ENCODE measurements at places on chromosomes 16 and 17. TPM values are rescaled to one million over a fixed set of nuclear protein-coding genes. Genes with fewer than 3 reads are reported as not detected.
A peak's percentile ranks its signal among the peaks of the same experiment; 100 is the strongest.

Gene ADAM11
- polyA plus RNA-seq = 0.38 TPM

Gene ALDH3A1
- polyA plus RNA-seq = 1.4 TPM

DNA sequence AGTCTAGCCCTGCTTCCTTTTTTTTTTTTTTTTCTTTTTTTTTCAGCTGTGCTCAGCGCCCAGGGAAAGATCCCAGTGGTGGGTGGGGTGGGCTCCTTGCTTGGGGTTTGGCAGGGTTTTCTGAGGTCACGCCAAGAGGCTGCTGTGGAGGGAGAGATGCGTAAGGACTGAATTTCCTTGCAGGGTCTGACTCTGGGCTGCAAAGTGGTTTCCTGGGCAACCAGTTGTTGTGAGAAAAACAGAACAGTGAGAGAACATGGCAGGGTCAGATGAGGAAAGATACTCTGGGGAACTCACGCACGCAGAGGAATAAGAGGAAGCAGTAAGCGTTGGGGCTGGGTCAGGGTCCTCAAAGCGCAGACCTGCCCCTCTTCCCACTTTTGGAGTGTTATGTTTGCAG lies 119.5 kb downstream of the IRF8 start:
- peak; percentile 65 for DNase-seq
- H3K36me3 ChIP-seq = no peaks in the 10 kb centered on the region
- H3K4me3 ChIP-seq = no peak overlapping the region
- H3K27me3 ChIP-seq = peaks cover 2% of the 10 kb centered on the region
- H3K27ac ChIP-seq = no peak overlapping the region
- H3K4me1 ChIP-seq = no peaks in the 10 kb centered on the region

- peaks cover 9% of the 10 kb centered on the region for H3K4me1 ChIP-seq
- H3K27me3 ChIP-seq = no peaks in the 10 kb centered on the region
- peak; percentile 72 for DNase-seq
- H3K4me3 ChIP-seq = peak overlapping the region; percentile 23
- no peaks in the 10 kb centered on the region for H3K36me3 ChIP-seq
Measured at GRCh38 chr17:40317345-40317873, 8.4 kb downstream of the RARA start.

DNA sequence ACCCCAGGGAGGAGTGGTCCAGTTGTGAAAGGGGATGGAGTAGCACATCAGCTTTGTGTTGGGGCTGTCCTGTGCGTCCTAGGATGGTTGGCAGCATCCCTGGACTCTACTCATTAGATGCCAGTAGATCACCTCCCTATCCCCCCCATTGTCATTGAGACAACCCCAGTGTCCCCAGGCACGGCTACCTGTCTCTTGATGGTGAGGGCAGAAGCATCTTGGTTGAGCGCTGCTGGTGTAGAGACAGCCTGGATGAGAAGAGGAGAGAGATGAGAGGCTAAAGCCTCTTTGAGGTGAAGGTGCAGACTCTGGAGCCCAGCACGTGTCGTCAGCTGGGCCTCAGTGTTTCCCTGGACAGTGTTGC lies 55.4 kb downstream of the TNFRSF13B start:
- H3K27me3 ChIP-seq = no peaks in the 10 kb centered on the region
- no peaks in the 10 kb centered on the region for H3K36me3 ChIP-seq
- H3K4me3 ChIP-seq = no peak overlapping the region
- DNase-seq = peak; percentile 14
- H3K4me1 ChIP-seq = no peaks in the 10 kb centered on the region

GRCh38 chr16:51801635-51802034 lies 650.6 kb upstream of the SALL1 start:
- H3K36me3 ChIP-seq = no peaks in the 10 kb centered on the region
- no peaks in the 10 kb centered on the region for H3K27me3 ChIP-seq
- DNase-seq = no peak
- H3K4me3 ChIP-seq = no peak overlapping the region

DNA sequence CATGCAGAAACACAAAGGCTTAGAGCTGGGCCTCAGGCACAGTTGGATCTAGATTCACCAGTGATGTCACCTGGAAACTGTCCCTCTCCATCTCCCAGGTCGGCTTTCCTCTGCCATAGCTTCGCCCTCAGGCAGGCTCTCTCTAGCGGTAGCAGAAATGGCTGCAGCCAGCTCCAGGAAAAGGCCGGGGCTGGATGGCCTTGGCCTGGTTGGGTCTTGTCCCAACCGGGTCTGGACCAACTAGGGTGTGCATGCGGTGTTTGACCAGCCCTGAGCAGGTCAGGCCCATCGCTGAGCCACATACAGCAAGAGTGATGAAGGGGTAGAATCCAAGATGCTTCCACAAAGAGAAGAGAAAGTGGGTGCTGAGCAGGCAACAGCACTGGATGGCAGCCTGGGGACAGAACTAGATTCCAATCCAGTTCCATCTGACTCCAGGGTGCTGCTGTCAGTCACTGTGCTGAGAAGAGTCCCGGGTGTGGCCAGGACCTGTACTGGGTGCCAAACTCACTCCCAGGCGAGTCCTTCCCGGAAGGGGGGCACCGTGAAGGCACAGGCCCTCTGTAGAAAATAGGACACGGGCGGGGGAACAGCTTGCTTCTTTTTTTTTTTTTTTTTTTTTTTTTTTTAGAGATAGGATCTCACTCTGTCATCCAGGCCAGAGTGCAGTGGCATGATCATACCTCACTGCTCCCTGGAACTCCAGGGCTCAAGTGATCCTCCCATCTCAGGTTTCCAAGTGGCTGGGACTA lies 51.8 kb downstream of the SOCS3 start:
- H3K4me1 ChIP-seq = no peaks in the 10 kb centered on the region
- H3K27ac ChIP-seq = no peak overlapping the region
- H3K4me3 ChIP-seq = no peak overlapping the region
- H3K27me3 ChIP-seq = no peaks in the 10 kb centered on the region

GRCh38 chr17:61000911-61001310 lies 323.3 kb downstream of the BCAS3 start:
- H3K27ac ChIP-seq = no peak overlapping the region
- H3K4me1 ChIP-seq = no peaks in the 10 kb centered on the region
- H3K27me3 ChIP-seq = no peaks in the 10 kb centered on the region
- DNase-seq = no peak

DNA sequence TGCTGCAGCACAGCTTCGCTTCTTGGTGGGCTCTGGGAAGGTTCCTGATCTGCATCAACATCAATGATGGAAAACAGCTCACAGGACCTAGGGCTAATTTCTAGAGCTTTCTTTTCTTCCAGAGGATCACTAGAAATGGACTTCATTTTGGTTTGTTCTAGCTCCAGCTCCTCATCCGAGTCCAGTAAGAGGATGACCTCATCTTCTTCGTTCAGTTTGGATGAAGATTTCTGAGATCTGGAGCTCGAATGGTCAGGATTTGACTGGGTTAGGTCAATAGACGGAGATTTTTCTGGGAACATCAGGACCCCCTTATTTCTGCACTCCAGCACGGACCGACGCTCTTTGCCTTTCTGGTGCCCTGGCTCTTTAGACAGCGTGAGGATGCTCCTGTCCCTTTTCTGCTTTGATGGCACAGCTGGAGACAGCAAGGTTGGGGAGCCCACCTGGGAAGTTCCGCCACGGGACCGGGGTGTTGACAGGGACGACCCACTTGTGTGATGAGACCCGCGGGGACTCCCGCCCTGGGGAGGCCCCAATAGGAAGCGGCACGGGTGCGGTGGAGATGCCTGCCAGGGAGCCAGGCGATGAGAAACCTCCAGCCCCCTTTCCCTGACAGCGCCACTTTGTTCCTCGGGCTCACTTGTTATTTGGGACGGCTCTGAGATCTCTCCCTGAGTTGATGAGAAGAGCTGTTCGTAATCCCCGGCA lies 12.9 kb upstream of the NLRC3 start:
- no peak overlapping the region for H3K27ac ChIP-seq
- H3K4me1 ChIP-seq = no peaks in the 10 kb centered on the region
- H3K4me3 ChIP-seq = no peak overlapping the region
- no peaks in the 10 kb centered on the region for H3K27me3 ChIP-seq

DNA sequence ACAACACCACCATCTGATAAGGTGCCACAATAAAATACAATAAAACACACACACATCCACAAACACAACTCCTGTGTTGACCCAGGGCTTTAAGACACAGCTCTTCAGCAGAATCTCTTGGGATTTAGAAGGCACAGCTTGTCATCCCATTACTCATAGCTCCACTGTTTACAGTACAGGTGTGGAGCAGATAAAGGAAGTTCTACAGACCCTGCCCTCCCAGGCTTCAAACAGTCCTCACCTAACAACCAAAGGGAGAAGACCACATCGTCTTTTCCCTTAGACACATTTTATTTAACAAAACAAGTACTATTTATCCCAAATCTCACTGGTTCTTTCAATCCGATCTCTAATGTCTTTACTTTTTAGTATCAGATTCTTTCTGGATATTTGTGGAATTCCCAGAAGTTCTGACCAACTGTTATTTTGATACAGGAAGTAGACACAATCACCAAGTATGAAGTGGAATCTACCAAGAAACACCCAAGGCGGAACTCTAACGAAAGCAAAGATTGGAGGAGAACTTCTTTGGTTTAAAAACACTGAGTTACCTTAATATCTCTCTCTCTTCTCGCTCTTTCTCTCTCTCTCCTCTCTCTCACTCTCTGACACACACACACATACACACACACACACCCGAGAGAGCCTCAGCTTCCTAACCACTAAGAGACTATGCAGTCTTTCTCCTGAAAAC lies 46.1 kb downstream of the CYTH1 start:
- H3K4me3 ChIP-seq = peak overlapping the region; percentile 66
- H3K4me1 ChIP-seq = peaks cover 4% of the 10 kb centered on the region
- H3K27me3 ChIP-seq = no peaks in the 10 kb centered on the region
- DNase-seq = no peak

DNA sequence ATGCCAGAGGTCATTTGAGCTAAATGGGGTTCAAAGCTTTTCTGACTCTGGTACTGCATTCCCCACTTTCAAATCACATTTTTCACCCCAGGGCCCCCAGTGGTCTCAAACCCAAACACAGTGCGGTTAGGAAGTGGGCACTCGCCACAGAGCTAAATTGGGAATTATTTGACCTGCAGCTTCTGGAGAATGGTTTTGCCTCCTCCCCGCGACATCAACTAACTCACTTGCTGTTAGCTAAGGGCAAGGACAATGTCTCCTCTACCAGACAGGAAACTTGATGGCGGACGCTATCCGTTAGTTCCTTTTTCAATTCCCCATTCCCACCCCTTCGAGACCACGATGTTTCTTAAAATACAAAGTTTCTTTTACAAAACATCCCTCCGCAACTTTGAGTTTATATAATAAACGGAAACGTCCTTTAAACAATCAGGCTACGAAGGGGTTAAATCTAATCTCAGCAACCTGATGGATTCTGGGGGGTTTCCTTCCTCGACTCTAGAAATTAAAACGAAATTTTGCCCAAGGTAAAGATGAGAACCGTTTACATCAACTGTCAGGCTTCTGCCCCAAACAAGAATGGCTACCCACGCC lies 500 bp upstream of the KAT7 start:
- H3K4me1 ChIP-seq = peaks cover 4% of the 10 kb centered on the region
- no peaks in the 10 kb centered on the region for H3K36me3 ChIP-seq
- no peaks in the 10 kb centered on the region for H3K27me3 ChIP-seq
- peak overlapping the region; percentile 83 for H3K27ac ChIP-seq

DNA sequence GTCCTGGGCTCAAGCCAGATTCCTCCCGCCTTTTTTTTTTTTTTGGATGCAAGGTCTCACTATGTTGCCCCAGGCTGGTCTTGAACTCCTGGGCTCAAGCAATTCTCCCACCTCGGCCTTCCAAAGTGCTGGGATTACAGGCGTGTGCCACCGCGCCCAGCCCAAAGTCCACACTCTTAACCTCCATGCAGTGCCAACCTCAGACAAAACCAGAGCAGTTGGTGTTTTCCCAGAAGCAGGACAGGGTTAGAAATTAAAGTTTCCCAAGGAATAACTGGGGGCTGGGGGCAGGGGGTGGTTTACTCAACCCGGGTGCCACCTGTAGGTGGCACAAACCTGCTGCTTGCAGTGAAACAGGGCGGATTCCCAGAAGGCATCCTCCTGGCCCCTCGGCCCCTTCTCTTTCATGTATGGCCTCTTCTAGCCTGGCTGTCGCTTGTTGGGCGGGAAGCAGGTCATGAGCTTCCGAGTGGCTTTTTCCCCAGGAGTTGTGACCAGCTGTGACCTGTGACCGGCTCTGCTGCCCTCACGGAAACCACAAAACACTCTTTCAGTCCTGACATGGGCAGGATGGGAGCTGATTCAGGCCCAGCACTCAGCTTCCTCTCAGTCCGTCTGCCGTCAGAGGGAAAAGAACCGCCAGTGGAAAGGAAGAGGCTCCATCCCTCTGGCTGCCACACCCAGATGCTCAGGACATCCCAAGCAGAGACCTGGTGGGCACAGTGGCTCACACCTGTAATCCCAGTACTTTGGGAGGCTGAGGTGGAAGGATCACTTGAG lies 25.6 kb upstream of the USP7 start:
- no peaks in the 10 kb centered on the region for H3K36me3 ChIP-seq
- no peak for DNase-seq
- H3K4me3 ChIP-seq = no peak overlapping the region

DNA sequence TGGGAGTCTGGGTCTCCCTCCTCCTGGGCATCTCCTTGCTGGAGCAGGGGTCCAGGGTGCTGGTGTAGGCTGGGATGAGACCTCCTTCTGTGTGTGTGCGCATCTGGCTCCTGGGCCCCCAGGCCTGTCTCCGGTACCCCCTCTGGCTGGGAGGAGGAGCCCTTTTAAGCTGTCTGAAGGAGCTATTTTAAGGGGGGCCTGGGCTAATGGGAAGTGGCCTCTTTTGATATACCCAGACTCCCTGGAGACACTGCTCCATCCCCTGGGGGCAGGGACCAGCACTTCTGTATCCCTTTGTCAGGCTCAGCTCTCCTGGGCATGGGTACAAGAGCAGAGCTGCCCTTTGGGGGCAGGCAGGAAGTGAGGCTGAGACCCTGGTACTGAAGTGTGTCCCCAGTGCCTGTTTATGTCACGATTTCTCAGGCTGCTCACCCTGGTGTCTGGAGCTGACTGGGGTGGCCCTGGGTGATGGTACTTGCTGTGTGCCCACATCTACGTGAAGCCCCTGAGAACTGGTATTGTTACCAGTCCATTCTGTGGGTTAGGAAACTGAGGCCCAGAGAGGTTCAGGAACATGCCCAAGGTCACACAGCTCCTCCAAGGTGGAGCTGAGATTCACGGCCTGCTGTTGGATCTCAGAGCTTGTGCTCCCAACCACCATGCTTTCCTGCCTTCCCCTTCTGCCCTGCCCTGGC lies 6.5 kb downstream of the ADCY7 start:
- no peak overlapping the region for H3K4me3 ChIP-seq
- no peak overlapping the region for H3K27ac ChIP-seq
- H3K4me1 ChIP-seq = no peaks in the 10 kb centered on the region
- peak; percentile 45 for DNase-seq
- H3K36me3 ChIP-seq = no peaks in the 10 kb centered on the region
- H3K27me3 ChIP-seq = no peaks in the 10 kb centered on the region

DNA sequence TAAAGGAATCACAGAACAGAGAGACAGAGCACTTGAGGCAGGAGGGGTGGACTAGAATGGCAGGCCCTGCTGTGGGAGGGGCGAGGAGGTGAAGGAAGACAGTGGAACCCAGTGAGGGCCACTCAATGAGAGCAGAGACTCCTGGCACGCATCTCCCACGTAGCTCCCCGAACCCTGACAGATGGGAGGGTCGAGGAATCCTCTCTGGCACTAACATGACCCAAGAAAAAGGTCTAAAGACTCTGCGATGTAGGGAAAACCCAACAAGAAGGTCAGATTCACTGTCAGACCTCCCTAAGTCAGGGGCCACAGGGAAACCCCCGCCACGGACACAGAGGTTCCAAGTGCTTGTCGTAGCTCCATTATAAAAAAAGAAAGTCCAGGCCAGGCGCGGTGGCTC lies 15.0 kb downstream of the ZDHHC7 start:
- no peaks in the 10 kb centered on the region for H3K36me3 ChIP-seq
- peaks cover 7% of the 10 kb centered on the region for H3K4me1 ChIP-seq
- no peaks in the 10 kb centered on the region for H3K27me3 ChIP-seq
- no peak overlapping the region for H3K4me3 ChIP-seq
